ENCODE measurements at places on chromosomes 5 and 9. TPM values are rescaled to one million over a fixed set of nuclear protein-coding genes. Genes with fewer than 3 reads are reported as not detected.

PSIP1 gene
- total RNA-seq, result 32.9 TPM

PCDHGB7 gene
- total RNA-seq, result 0.17 TPM

PTCD2 gene
- 20.3 TPM for total RNA-seq

SHC3 gene
- total RNA-seq, result 2.3 TPM

FSTL4 gene
- 0.11 TPM for total RNA-seq

PDZD2 gene
- total RNA-seq, result 0.91 TPM

PCDHGB6 gene
- 1.3 TPM for total RNA-seq

SPATA31A3 gene
- not detected for total RNA-seq

LVRN gene
- 0.06 TPM for total RNA-seq

MSX2 gene
- total RNA-seq, result 11.1 TPM

FYB1 gene
- not detected for total RNA-seq

BTNL8 gene
- not detected for total RNA-seq

ABCA2 gene
- 2.2 TPM for total RNA-seq

LTC4S gene
- not detected for total RNA-seq

- DNase-seq, result no peak
Measured at GRCh38 chr9:114478871-114479270, 26.4 kb downstream of the WHRN start.

DNA sequence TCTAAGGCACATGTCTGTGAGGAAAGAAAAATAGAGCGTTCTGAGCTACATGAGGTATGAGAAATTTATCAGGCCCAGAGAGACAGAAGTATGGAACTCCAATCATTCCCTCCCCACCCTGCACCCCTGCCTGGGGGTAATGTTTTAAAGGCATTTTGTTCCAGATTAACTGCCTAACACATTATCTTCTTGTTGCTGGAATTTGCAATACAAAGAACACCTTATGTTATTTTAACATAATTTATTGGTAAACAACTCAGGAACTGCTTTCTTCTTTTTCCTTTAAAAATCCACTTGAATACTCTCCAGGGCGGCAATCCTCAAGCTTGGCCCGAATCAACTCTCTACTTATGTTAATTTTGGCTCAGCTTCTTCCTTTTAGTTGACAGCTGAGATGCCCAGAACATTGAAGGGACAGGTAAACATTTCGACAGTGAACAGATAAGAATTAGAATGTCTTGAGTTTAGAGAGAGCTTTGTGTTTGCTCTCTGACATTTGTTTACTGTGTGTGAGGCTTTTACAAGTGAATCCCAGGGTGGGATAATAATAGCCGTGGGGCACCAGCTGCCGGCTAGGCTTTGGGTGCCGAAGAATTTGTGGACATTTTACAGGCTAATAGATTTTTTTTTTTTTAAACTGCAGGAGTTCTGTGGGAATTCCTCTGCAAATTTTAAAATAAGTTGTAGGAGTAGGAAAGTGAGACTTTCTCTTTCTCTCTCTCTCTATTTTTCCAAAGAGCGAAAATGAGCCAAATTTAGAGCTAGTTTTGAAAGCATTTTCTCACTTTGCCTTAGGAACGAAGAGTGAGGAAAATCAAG is 96.4 kb upstream of the TAF11L2 start:
- DNase-seq, result no peak

- DNase-seq, result peak; percentile 41
Measured at GRCh38 chr5:78930721-78931120, 54.4 kb downstream of the ARSB start.

DNA sequence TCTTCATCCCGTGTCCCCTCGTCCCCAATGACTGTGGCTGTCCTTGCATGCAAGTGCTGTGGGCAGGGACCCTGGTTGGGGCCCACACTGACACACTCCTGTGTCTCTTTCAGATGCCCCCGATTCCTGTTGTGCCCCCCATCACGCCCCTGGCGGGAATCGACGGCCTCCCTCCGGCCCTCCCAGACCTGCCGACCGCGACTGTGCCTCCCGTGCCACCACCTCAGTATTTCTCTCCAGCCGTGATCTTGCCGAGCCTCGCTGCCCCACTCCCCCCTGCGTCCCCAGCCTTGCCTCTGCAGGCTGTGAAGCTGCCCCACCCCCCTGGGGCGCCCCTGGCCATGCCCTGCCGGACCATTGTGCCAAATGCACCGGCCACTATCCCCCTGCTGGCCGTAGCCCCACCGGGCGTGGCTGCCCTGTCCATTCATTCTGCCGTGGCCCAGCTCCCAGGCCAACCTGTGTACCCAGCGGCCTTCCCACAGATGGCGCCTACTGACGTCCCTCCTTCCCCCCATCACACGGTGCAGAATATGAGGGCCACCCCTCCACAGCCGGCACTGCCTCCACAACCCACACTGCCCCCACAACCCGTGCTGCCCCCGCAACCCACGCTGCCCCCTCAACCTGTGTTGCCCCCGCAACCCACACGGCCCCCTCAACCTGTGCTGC is 75.0 kb downstream of the WNK2 start:
- peak; percentile 1 for DNase-seq

- DNase-seq, result no peak
Measured at GRCh38 chr9:100101608-100102007, 2.6 kb downstream of the INVS start.

GRCh38 chr9:97602430-97602829 is 30.7 kb downstream of the TSTD2 start:
- DNase-seq, result no peak

DNA sequence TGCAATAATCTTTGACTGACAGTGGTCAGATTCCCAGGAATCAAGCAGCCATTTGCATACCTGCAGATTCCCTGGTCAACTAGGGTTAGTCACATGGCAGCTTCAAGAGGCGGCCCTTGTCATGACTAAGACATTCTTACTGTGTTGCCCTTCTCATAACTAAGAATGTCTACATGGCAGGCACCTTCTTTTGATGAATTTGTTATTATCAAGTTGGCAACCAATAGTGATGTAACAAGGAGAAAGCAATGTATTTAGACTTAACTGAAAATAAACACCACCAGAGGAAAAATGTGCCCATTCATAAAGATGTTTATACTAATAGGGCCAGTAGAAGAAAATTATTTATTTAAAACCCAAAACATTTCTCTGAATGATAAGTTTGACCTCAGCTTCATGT is 215.6 kb downstream of the TLE1 start:
- DNase-seq, result no peak

DNA sequence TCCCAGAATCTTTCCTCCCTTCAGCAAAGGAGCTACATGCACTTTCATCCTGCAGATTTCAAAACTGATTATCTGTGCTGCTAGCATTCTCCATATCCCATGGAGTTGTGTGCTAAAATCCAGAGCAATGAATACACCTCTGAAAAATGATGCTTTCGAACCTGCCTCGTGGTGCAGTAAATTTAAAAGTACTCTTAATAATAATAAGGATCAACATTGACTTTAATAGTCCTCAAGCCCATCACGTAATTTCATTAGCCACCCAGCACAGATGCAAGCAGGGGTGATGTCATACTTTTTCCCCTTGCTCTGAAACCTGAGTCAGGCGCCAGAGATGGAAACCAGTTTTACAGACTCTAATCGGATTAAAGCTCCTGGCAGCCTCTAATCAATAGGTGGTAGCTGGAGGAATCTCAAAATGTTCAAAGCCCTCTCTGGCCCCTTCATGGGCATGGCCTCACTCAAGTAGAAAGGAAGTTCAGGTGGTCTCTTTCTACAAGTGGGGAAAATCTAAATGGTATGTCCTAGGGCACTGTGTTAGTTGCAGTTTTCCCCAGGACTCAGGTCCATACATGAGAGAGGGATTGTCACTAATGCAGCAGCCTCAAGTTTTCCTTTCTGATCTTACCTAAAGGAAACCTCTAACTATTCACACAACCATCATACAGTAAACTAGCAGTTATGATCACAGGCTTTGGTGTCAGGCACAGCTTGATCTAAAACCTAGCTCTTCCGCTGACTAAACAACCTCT is 221.6 kb upstream of the SLC30A5 start:
- DNase-seq, result peak; percentile 15

DNA sequence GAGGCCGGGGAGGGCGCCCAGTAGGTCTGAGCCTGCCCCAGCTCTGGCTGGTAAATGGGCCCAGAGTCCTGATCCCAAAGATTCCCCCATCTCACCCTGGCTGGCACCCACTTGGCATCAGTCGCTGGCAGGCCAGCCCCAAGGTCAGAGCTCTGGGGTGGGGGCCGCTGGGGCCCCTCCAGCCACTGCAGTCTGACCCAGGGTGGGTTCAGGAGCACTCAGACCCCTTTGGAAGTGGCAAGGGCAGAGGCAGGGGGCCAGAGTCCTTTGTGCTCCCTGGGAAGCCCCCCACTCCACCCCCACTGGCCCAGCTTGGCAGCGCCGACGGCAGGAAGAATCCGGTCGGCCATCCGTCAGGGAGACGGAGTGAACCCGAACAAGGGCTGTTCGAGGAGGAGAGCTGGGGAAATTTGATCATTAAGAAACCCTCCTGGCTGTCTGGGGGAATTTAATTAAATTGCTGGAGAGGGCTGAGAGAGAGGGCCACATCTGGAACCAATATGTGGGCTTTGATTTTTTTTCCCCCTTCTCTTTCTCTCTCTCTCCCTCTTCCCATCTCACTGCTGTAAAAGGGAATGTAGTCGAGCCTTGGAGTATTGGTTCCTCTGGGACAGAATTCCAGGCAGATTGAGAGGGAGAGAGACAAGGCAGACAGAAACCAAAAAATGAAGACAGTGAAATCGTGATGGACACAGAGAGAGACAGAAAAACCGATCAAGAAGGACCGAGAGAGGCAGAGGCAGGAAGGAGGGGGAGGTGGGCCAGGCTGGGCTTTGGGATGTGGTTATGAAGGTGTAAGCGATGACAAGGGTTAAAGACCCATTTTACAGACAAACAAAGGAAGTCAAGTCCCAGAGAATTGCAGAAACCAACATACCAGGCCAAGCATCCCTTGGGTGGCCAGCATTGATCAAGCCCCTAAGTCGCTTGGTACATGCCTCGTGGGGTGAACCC is 8.1 kb upstream of the ASB6 start:
- no peak for DNase-seq

- DNase-seq, result no peak
Measured at GRCh38 chr5:88389338-88390095, 120.9 kb upstream of the TMEM161B start.

DNA sequence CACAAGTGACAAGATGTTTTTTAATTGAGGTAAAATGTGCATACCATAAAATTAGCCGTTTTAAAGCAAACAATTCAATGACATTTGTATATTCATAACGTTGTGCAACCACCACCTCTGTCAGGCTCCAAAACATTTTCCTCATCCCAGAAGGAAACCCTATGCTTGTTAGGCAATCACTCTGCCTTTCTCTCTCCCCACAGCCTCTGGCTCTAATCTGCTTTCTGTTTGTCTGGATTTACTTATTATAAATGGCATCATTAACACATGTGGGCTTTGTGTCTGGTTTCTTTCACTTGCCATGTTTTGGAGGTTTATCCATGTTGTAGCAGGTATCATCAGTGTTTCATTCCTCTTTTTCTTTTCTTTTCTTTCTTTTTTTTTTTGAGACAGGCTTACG is 1.4 kb upstream of the N4BP3 start:
- DNase-seq, result no peak

- peak; percentile 75 for DNase-seq
Measured at GRCh38 chr9:93288891-93289883, 105.2 kb downstream of the WNK2 start.

DNA sequence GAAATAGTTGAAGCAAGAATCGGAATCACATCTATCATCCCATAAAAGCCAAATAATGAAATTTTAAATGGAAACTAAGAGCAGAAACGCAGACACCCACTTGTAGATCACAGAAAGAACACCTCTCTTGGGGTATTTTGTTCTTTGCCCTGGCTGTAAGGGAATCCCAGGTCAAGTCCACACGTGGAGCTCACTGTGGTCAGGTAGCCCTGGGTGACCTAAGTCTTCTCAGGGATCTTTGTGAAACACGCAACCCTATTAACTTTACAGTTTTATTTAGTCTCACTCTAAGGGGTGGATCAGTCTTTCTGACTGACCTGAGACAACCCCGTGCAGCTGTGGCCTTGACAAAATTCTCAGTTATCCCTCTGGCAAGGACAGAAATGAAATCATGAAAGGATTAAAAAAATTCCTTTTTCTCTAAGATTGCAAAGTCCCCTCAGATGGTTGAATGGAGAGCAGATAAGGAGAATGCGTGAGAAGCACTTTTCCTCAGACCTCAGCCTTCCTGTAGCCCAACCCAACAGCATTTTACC is 111.6 kb downstream of the NREP start:
- no peak for DNase-seq

DNA sequence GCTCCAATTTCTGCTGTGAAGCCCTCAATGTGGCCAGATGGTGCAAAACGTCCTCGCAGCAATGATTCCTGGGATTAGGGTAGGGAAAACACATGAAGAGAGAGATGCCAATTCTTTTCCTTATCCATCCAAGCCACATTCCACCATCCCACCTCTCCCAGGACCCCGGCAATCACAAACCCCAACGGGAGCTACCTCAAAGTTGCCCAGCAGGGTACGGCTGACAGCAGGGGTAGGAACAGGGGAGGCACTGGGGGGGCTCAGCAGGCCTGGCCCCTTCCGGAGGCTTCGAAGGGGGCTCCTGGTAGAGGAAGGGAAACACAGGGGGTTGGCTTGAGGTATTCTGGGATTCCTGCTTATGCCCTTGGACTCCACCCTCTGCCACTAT is 3.4 kb upstream of the STOML2 start:
- DNase-seq, result no peak

DNA sequence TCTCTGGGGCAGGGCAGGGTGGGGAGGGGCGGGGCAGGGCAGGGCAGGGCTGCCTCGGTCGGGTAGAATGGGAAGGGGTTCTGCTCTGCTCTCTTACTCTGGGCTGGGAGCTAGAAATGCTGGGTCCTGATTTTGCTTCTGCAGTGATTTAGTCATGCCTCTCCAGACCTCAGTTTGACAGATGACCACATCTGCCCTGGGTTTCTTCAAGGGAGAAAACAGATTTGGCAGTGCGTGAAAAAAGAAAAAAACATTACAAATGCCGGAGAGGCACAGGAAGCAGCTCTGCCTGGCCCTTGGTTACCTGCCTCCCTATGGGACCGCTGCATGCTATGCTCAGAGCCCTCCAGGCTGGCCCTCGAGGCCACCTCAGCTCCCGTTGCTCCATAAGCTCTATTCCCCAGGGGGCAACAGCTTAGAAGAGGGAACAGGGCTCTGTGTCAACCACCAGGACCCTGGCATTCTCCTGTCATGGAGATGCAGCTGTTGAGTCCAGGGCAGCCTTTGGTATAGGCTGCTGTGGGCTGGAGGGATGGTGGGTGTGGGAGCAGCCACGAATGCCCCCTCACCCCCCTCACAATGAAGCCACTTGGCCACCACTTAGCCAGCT is 53.2 kb upstream of the UBTD2 start:
- DNase-seq, result no peak

DNA sequence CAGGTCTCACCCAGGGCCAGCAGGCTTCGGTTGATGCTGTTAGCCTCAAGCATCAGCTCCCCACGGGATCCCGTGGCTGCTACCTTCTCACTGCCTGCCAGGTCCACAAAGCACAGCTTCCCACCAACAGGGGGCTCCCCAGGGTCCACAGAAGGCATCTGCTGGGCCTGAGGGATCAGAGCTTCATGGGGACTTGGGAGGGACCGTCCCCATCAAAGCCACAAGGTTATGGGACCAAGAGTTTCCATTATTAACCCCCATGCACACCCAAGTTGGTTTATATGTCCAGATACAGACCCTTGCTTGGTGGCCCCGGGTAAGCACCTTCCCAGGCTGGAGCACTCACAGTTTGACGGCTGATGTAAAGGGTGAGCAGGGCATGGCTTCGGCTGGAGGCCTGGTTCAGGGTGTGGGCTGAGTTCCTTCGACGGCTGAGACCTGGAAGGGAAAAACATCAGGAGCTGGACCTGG is 3.0 kb downstream of the KIF12 start:
- DNase-seq, result no peak

Measured in Daoy (cell line).